Endodermal cell (in vitro differentiated cells): ENCODE measurements at places on chromosomes 1 and 21. TPM values are rescaled to one million over a fixed set of nuclear protein-coding genes. Genes with fewer than 3 reads are reported as not detected.

The NID1 gene
- 17.6 and 18.3 TPM in 2 replicates for total RNA-seq

The FCER1A gene
- not detected in 3 replicates for total RNA-seq

The LAX1 gene
- not detected in 2 replicates for total RNA-seq

The CRABP2 gene
- total RNA-seq = 752 to 809 TPM (median 780 TPM) in 3 replicates

The SLC30A2 gene
- total RNA-seq = 0.19 to 0.35 TPM in 2 of 3 replicates, not detected in the other

DNA sequence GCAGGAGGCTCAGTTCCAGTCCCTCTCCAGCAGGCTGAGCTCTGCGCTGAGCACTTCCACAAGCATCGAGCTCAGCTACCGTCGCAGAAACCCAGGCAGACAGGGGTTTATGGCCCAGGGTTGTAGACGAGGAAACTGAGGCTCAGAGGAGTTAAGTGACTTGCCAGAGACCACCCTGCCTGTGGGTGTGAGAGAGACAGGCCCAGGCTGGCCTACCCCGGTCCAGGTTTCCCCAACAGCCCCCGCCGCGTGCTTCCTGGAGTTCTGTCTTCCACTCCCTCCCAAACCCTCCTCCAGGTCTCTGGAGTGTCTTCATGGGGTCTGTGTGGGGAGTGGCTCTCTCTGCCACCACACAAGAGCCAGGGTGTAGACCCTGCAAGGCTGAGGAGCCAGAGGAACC lies 615.9 kb downstream of the PTPRU start:
- no peak for DNase-seq

- no peak for DNase-seq
Measured at GRCh38 chr21:26934383-26934782, 32.5 kb downstream of the ADAMTS5 start.

DNA sequence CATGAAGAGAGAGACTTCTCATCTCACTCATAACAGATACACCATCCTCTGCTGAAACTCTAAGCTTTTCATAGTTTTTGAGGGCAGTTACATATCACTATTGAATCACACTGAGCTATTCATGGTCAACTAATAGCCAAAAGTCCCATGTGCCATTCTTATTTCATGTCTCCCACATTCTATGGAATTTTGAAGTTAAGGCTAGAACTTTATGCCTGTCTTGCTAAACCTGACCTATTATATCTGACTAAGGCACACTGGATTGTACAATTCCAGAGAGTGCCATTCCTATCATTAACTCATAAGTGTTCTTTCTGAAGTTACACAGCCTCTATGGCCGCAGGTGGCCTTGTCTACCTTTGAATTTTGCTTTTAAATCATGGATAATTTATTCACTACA lies 254.3 kb downstream of the PTPRC start:
- no peak for DNase-seq

DNA sequence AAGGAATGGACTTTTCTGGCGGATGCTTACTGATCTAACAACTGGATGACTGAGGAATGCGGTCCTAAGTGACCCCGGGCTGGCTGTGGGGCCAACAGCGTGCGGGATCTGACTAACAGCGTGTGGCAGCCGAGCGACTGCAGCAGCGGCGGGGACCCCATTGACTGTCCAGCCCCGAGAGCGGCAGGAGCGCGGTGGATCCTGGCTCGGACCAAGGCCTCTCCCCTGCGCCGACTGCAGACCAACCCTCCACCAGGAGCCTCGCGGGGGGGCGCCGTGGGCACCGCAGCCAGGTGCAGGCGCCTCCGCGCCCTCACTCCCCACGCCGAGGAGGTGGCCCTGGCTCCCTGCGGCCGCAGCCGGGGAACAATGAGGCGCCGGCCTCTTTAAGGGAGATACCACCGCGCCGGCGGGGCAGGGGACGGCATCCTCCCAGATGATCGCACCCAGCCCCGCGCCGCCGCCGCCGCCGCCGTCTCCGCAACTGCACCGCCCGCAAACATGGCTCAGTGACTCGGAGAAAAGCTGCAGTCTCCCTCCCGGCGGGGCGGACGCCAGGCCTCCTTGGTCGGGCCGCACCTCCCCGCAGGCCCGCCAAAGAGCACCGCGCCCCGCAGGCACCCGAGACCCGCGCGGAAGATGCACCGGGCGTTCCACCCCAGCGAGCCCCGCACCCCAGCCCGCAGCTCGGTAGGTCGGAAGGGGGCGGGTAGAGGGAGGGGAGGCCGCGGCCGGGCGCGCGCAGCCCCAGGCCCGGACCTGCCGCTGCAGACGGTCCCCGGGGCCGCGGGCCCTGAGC lies 694 bp upstream of the PDIK1L start:
- DNase-seq = peak; percentile 91

DNA sequence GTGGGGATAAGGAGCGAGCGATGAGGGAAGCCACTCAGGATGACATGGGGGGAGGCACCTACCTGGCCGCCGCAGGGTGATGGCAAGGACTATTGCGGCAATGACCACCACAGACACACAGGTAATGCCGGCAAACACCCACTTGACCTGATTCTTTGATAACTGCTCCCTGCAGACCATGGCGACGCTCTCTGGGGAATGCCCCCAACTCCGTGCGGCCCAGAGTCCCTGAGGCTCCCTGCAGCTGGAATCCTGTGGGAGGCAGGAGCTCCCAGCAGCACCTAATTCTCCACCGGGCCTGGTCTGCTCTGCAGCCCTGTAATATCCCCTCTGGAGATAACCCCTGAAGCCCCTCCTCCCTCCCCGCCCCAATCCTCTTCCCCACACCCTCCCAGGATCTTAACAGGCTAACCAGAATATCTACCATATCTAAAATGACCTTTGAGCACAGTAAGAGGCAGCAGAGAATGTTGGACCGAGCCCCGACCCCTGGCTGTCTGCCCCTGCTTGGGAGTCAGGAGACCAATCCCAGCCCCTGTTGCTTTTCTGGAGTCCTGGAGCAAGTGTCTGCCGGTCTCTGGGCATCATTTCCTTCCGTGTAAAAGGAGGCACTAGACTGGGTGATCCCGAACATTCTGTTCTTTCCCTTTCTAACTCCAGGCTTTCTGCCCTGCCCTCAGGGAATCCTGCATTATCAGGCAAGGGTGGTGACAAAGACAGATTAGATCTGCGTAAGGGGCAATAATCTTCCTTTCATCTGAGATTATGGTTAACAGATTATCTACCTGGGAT lies at the start of gene FAM151A:
Gene FAM151A, minus strand, starts transcription at position 310 of the 792 bp plus-strand sequence. Its CDS starts 130 bp downstream, at position 180.
- DNase-seq = no peak

DNA sequence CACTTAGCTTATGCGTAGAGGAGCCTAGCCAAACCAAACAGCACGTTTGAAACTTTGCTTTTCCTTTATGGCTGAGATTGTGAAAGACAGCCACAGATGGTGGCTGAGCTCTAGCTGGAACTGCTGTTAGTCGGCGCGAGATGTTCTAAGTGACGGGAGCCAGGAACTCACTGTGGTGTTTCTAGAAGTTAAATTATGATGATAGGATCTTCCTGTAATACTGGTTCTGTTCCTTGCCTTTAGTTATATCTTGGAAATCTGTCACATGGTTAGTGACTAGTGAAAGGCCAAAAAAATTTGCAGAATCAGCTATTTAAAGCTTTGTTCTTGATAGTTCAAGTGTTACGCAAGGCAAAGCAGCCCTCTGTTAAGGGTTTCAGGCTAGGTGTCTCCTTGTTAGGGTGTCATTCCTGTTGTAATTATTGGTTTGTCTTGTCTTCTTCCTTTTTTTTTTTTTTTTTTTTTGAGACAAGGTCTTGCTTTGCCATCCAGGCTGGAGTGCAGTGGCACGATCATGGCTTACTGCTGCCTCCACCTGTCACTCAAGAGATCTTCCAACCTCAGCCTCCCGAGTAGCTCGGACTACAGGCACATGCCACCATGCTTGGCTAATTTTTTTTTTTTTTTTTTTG lies 22.6 kb downstream of the AK4 start:
- no peak for DNase-seq

GRCh38 chr1:161216945-161217712 lies 2.0 kb downstream of the FCER1G start:
- peak; percentile 39 for DNase-seq

GRCh38 chr21:36135391-36136102 lies 668 bp downstream of the CBR3 start:
- peak; percentile 78 for DNase-seq

DNA sequence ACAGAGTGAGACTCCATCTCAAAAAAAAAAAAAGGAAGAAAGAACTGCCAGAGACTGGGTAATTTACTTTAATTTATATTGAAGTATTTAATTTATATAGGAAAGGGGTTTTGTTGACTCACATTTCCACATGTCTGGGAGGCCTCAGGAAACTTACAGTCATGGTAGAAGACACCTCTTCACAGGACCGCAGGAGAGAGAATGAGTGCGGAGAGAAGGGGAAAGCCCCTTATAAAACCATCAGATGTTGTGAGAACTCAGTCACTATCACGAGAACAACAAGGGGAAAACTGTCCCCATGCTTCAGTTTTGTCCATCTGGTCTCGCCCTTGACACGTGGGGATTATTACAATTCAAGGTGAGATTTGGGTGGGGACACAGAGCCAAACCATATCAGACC lies 25.8 kb upstream of the PPP1R8 start:
- DNase-seq = no peak

DNA sequence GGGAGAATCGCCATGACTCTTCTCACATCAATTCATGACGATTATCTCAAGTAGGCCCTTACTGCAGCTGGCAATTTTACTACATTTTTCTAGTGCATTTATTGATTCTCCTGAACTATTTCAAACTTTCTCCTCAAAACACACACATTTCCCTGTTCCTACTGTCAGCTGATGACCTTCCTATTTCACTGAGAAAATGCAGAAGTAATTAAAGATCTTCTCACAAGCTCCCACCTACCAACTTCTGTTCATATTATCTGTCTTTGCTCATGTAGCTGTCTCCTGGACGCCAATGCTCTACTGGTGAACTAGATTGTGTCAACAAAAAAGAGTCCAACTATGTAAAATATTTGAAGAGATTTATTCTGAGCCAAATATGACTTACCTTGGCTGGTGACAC lies 36.4 kb upstream of the FASLG start:
- DNase-seq = no peak

GRCh38 chr21:35743571-35743970 lies 316.8 kb downstream of the SETD4 start:
- DNase-seq = no peak

DNA sequence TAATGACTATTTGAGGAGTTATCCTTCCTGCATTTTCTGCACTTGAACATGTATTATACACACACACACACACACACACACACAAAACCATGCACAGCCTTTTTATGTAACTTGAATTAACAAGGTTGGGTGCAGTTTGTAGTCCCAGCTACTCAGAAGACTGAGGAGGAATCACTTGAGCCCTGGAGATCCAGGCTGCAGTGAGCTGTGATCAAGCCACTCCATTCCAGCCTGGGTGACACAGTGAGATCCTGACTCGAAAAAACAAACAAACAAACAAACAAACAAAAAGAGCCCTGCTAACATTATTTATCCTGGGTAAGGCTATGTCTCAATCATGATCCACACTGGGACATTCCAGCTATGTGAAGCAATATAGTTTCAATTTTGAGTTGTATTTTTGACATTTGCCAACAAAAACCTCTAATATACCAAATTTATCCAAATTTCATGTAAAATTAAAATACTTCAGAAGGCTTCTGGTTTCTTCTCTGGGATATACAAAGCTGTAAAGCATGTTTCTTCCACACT lies 156.8 kb downstream of the NTPCR start:
- DNase-seq = no peak

GRCh38 chr1:47030170-47030805 lies 6.8 kb downstream of the CYP4X1 start:
- DNase-seq = no peak

DNA sequence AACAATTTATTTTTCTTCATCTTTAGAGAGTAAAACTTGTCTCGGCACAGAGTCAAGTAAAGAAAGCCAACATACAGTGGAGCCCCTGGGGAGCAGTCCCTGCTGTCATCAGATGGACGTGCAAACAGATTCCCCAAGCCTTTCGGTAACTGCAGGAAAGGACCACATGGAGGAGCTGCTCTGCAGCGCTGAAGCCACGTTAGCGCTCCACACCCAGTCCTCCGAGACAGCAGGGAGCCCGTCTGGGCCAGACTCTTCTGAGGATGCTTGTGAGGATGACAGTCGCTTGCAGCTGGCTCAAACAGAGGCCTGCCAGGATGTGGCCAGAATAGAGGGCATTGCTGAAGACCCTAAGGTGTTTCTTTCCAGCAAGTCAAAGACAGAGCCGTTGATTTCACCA lies 77.1 kb upstream of the SCCPDH start:
- peak; percentile 91 for DNase-seq

GRCh38 chr1:232306269-232306961 lies 323.5 kb downstream of the SIPA1L2 start:
- DNase-seq = peak; percentile 85

GRCh38 chr1:182589520-182589919 lies 464 bp upstream of the RNASEL start:
- no peak for DNase-seq

- no peak for DNase-seq
Measured at GRCh38 chr1:109567877-109568672, 19.7 kb downstream of the GNAI3 start.

DNA sequence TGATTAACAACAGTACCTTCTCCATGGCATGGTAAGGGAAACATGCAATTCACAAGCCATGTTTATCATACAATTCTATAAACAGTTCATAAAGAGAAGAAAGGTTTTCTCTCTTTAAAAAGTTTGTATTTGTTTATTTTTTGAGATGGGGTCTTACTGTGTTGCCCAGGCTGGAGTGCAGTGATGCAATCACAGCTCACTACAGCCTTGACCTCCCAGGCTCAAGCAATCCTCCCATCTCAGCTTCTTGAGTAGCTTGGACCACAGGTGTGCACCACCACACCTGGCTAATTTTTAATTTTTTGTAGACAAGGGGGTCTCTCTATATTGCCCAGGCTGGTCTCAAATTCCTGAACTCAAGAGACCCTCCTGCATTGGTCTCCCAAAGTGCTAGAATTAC lies 28.0 kb downstream of the SLC37A1 start:
- no peak for DNase-seq

- DNase-seq = no peak
Measured at GRCh38 chr21:35547946-35548774, 499.1 kb upstream of the RUNX1 start.
